ENCODE measurements at places on chromosomes 1 and 21. TPM values are rescaled to one million over a fixed set of nuclear protein-coding genes. Genes with fewer than 3 reads are reported as not detected.
A peak's percentile ranks its signal among the peaks of the same experiment; 100 is the strongest.

Gene KRTAP13-2
- total RNA-seq, result not detected

DNA sequence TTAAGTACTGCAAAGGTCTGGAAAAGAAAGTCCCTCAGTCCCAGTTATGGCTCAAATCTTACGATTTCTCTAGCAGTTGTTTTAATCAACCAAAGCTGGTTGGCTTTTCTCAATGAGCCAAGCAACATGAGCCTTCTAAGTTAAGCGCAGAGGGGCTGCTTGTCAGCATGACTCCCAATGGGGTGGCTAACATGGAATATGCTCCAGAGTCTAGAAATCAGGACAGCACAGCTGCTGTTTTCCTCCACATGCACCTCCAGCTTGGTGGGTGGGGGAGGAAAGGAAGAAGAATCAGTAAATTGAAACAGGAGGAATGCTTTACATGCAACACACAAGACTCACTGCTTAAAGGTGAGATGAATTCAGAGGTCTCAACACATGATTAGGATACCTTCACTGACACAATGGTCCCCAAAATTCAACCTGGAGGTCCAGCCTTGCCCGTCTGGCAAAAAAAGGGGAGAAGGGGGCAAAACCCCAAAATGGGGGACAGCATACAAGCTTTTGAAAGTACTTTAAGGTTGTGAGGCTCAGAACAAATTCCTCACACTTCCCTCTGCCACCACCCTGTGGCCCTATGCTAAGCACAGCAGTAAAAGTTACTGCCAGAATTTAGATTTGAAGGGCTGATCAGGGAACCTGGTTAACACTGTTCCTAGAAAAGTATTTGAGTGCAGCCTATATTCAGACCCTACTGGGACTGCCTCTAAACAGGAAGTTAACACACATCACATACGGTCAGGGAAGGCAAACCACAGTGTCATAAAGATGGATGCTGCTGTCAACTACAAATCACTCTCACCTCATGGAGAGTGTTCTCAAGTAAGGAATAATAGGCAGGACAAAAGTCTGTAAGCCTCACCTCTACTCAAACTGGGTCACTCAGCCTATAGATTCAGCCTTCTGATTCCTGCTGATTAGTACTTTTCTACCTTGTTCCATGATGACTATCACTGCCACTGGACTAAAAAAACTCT lies 2.6 kb downstream of the GATAD2B start:
- DNase-seq, result peak; percentile 28

DNA sequence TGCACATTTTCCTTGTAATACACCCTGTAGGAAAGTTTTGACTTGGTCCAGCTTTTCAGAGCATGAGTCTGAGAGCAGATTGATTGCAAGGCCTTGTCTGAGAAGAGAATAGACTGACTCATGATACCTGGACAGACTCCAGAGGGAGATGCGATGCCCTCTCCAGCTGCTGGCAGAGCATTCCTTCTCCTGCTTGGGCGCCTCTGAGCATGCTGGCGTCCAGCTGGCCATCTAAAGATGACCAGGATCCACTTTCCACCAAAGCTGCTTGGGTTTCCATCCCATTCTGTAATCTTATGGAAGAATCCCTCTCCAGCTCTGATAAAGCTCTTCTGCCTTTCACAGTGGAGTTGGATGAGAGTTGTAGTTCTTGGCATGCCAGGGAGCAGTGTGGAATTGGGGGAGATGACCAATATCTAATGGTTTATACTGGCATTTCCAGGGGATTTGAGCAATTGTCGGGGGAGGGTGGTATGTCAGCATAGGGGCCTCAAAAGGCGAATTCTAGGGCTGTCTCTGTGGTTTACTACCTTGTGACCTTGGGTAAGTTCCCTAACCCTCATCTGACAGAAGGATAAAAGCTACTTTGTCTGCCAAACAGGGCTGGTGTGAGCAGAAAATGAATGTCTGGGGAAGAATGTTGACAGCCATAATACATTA lies 19.5 kb downstream of the SZRD1 start:
- no peak for DNase-seq

Gene LDLRAD1
- not detected for total RNA-seq

GRCh38 chr1:16191916-16192546 lies 20.4 kb downstream of the ARHGEF19 start:
- no peak for DNase-seq

Gene SPATA46
- not detected for total RNA-seq

GRCh38 chr21:46229133-46229922 lies 754 bp upstream of the LSS start:
- no peak for DNase-seq

GRCh38 chr1:10662824-10663677 lies 133.4 kb downstream of the CASZ1 start:
- no peak for DNase-seq

- DNase-seq, result no peak
Observed at GRCh38 chr21:24450119-24450518, 1157.2 kb downstream of the MRPL39 start.

Gene SLAMF9
- total RNA-seq, result not detected

Gene PGLYRP4
- not detected for total RNA-seq

Measured in activated CD4-positive, alpha-beta memory T cell treated with anti-CD3 and anti-CD28 coated beads for 36 hours (primary cell).